ENCODE measurements at places on chromosomes 5 and 9.

- no peak for DNase-seq
Observed at GRCh38 chr5:9072701-9073100, 473.2 kb downstream of the SEMA5A start.

DNA sequence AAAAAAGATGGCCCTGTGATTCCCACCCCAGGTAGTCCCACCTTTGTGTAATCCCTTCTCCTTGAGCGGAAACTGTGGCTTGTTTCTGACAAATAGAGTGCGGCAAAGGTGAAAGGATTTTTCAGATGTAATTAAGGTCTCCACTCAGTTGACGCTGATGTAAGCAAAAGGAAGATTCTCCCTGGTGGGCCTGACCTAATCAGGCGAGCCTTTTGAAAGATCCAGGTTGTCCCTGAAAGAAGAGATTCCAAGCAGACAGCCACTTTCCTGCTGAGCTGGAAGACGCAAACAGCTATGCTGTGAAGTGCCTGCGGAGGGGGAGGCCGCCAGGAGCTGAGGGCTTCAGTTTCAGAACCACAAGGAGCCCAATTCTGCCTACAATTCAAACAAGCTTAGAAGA lies 24.1 kb downstream of the PTGES start:
- no peak for DNase-seq

GRCh38 chr9:135960411-135961276 lies 529 bp downstream of the UBAC1 start:
- no peak for DNase-seq

DNA sequence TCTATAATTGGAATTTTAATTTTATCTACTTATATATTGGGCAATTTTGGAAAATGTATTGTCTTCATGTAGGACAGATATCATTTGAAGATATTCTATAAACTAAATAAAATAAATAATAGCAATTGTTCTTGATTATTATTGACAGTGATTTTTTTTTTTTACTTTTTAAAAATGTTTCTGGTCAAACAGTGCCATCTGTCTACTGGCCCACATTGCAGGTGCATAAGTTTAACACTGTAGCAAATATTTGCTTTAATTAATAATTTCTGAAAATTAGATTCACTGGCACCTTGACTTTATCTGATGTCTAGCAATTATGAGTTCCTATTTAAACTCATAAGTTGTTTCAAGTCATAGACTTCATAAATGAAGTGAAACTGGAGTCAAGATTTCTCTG lies 41.1 kb upstream of the ISOC1 start:
- DNase-seq, result no peak

- DNase-seq, result peak; percentile 11
Observed at GRCh38 chr9:15135164-15135792, 171.7 kb downstream of the TTC39B start.

GRCh38 chr5:19031491-19031890 lies 956.5 kb downstream of the CDH18 start:
- no peak for DNase-seq

Data from T-cell (primary cell).